KG1 (cell line): ENCODE measurements at places on chromosomes 12 and 14.

DNA sequence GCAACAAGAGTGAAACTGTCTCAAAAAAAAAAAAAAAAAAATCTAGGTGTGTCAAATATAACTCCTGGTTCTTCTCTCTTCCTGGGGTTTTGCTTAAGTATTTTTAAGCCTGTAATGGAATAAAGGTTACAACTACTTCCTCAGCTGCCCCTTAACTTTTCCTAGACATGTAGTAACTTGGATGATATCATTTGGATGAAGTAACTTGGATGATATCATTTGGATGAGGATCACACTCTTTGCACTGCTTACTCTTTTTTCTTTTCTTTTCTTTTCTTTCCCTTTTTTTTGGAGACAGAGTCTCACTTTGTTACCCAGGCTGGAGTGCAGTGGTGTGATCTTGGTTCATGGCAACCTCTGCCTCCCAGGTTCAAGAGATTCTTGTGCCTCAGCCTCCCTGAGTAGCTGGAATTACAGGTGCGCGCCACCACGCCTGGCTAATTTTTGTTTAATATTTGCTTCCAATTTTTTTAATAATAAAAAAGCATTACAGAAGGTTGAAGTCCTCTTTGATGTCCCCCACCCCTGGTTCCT lies 775 bp upstream of the FAM186A start:
- no peak for DNase-seq

- DNase-seq: no peak
Observed at GRCh38 chr12:57630891-57631433, 2.0 kb downstream of the B4GALNT1 start.

- DNase-seq: no peak
Observed at GRCh38 chr14:22977684-22978486, 4.5 kb downstream of the AJUBA start.

- DNase-seq: no peak
Observed at GRCh38 chr14:68894802-68895703, 84.0 kb downstream of the ACTN1 start.

DNA sequence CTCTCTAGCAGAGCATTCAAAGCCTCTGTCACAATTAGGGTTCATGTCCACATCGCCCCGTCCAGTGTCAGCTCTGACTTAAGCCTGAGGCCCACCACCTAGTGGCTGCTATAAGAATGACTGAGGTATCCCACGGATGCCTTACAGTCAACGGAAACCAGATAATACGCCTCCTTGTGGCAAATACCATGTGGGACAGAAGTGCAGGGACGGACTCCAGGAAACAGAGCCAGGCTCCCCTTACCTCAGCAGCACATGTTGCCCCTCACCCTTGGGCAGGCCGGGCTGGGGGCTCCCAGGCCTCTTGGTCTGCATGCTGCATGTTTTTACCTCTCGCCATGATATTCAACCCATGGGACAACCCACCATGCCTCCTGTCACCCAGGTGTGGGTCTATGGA lies 86.3 kb downstream of the VWF start:
- DNase-seq: peak; percentile 41

DNA sequence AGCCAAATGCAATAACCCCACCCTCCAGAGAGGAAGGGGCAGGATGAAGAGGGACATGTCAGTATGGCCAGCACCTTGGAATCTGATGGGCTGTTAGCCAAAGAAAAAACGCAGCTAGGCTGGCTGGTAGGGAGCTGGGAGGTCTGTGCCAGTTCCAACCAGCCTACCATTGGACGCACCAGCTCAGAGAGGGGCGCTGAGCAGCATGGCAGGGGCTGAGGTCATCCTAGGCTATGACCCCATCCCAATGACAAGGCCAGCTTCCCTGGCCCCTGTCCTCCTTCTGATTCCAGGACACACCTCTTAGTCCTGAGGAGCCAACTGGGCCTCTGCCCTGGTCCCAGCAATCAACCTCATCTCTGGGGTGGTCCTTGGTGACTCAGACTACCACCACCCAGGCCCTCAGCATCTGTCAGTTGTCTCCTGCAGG lies 12.2 kb downstream of the ACTN1 start:
- no peak for DNase-seq

GRCh38 chr12:90064852-90065801 lies 356.5 kb upstream of the ATP2B1 start:
- no peak for DNase-seq

DNA sequence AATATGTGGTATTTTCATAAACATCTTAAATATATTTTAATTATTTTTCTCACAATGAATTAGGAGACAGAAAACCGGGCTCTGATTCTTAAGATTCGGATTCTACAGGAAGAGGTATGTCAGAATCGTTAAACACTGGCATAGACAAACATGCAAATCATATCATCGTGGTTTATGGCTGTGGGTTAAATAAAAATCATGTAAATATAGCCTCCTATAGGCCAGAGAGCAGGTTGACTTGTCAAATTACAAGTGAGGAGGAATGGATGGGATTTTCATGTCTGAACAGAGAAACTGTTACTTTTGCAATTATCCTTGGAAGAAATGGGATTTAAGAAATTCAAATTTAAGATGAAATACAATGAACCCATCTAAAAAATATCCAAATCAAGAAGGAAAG lies 74.9 kb upstream of the BCAT1 start:
- DNase-seq: no peak

DNA sequence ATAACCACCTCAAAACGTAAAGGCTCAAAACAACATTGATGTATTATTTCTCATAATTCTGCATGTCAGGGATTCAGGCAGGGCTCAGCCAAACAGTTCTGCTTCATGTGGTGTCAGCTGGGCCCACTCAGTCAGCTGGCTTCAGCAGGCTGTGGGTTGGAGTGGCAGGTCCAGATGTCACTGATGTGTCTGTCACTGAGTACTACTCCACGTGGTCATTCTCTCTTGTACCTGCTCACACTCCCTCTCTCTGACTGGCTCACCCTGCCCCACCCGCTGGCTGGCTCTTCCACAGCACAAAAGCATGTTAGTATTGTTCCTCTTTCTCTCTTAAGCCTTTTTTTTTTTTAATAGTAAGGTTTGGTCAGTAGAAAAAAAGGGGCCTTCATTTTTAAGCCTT lies 182.4 kb downstream of the DICER1 start:
- no peak for DNase-seq

DNA sequence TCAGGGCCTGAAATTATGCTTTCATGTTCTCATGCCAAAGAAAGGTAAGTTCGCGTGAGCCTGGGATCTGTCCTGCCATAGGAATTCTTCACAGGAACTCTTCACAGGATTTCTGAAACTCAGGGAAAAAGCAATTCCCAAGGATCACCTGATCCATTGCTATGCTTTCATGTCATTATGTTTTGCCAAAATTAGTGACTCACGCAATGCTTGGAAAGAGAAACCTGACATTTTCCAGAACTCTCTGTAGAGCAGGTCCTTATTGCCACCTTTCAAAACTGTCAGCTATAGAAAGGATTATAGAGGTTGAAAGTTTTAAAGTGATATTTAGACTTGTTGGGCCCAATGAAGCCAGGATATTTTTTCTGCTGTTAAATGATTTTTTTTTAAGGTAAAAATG lies 6.3 kb upstream of the KCNJ8 start:
- no peak for DNase-seq

- DNase-seq: no peak
Observed at GRCh38 chr12:49761677-49762467, 20.5 kb downstream of the TMBIM6 start.

- DNase-seq: no peak
Observed at GRCh38 chr14:79165471-79166090, 995.4 kb downstream of the NRXN3 start.

GRCh38 chr14:28936601-28937000 lies 170.0 kb downstream of the FOXG1 start:
- DNase-seq: no peak

DNA sequence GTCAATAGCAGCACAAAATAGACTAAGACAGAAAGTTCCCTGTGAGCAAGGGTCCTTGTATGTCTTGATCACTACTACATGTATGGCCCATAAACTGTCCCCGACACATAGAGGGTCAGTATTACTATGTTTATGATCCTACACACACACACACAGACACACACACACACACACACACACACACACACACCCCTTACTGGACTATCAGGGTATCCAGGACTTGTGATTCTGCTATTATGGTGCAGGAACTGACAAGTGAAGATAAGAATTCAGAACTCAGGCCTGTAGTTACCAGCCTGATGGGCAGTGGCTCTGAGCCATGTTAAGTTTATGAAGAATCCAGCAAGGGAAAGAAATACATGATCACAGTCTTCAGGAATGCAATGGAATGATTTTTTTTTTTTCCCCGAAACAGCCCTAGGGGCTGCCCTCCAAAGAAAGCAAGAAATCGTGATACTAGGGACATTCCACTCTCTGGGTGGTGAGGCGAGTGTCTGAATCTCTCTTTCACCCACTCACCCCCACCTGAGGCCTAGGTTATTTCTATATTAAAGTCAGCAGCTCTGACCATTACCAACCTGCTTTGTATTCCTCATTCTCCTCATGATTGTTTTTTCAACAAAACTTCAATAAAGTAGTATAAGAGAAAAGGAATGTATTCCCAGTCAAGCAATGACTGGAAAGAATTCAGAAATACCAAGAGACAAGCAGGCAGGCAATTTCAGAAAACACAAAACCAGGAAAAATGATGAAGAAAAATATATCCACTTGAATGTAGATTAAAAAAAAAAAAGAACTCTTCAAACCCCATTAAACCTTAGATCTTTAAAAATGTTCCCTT lies 105.8 kb downstream of the AVPR1A start:
- no peak for DNase-seq

DNA sequence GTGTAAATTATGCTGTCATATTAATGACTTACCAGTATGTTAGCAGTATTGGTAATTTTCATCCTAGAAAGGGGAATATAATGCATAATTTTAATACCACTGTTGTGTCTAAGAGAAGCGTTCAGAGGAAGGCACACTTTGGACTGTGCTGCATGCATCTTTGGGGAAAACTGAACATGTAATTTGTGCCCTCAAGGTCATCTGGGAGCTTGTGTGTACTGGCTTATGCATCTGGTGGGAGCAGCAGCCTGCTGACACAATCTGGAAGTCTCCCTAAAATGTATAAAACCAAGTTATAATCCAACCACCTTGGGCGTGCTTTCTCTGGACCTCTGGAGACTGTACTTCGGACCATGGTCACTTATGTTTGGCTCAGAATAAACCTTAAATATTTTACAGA lies 14.1 kb downstream of the FGD4 start:
- DNase-seq: no peak

GRCh38 chr14:68740788-68741476 lies 51.9 kb downstream of the ZFP36L1 start:
- no peak for DNase-seq

GRCh38 chr12:101935890-101936746 lies 58.7 kb downstream of the DRAM1 start:
- DNase-seq: no peak

GRCh38 chr14:99519347-99519881 lies 38.2 kb downstream of the CCNK start:
- DNase-seq: no peak

- no peak for DNase-seq
Observed at GRCh38 chr14:39228044-39228443, 5.7 kb upstream of the MIA2 start.

- DNase-seq: no peak
Observed at GRCh38 chr12:63955831-63956666, 111.5 kb downstream of the SRGAP1 start.

DNA sequence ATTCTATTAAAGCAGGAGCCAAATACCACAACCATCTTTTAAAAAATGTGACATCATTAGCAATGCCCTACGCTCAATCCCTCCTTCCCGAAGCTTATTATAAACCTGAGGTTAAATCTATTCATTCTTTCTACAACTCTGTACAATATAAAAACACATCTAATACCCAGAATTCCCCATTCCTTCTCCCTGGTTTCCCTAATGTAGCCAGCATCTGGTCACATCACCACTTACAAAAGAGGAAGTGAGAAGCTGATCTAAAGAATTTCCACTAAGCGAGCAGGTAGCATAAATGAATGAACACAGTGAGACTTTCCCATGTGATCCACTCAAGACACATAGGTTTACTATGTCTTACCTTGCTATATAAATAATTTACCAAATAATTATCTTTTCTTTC lies 90.4 kb downstream of the LRP6 start:
- DNase-seq: no peak

- DNase-seq: no peak
Observed at GRCh38 chr14:105041841-105042765, 21.2 kb upstream of the CDCA4 start.

GRCh38 chr12:13044906-13045299 lies 722 bp downstream of the FAM234B start:
- no peak for DNase-seq

- DNase-seq: no peak
Observed at GRCh38 chr12:113702836-113703235, 231.2 kb upstream of the LHX5 start.

- DNase-seq: no peak
Observed at GRCh38 chr14:41636492-41637392, 30.1 kb downstream of the LRFN5 start.

- DNase-seq: no peak
Observed at GRCh38 chr12:6272300-6273204, 37.9 kb upstream of the PLEKHG6 start.

DNA sequence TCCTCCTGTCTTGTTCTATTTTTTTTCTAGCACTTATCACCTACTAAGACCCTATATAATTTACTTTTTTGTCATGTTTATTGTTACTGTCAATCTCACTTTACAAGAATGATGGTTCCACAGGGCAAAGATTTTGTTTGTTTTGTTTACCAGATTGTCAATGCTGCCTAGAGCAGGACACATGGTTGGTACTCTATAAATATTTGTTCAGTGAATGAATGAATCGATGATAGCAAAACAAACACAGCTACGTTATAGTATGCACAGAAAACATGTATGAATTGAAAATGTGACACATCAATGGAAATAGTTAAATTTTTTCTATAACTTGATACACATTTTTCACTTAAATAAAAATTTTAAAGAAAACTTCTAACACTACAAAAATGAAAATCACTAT lies 67.1 kb upstream of the KRR1 start:
- DNase-seq: no peak

- no peak for DNase-seq
Observed at GRCh38 chr12:56104815-56105608, 653 bp downstream of the PA2G4 start.
